Stimulated activated CD4-positive, alpha-beta T cell treated with anti-CD3 and anti-CD28 coated beads, Interleukin-1b, Interleukin-23, amount 100 ng/mL, for 48 hours (primary cell): ENCODE measurements at places on chromosomes 5 and 9.

DNA sequence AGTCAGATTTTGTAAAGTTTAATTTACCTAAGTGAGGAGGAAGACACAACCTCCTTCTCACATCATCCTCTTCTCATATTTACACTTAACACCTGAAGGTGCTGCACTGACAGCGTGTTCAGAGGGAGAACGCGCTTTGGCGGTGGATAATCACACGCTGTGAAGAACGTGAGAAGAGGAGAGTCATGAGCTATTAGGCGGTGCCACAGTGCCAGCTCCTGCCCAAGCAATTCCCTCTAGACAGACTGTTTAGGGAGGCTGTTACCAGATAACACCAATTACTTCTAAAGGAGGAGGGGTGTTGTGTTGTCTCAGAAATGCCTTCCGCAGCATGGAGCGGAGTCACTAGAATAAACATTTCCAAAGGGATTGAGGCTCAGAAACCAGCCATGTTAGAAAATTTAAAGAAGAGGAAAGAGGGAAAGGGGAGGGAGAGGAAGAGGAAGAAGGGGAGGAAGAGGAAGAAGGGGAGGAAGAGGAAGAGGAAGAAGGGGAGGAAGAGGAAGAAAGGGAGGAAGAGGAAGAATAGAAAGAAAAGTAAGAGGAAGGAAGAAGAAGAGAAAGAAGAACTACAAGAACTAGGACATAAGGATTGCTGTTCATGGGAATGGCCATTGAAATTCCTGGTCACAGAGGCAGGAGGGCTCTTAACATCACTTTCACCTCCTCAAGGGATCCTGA is 37.3 kb upstream of the WWC1 start:
- no peak for DNase-seq

DNA sequence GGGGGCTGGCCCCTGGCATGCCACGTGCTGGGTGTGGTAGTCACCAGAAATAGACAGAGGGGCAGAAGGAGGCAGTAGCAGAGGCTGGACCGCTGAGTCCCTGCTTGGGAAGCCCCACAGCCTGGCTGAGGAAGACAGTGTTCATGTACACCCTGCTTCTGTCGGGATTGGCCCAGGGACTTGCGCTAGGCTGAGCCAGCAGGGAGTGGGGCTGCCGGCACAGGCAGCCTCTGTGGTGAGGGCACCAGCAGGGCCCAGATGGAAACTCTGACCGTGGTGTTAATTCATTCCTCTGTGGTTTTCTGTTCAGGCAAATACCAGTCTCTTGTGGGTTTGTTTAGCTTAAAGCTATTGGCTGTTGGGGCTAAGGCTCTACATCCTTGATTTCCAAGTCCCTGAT is 108.6 kb upstream of the RAD23B start:
- DNase-seq = peak; percentile 12

GRCh38 chr5:149426931-149427330 is 47.8 kb upstream of the IL17B start:
- no peak for DNase-seq

GRCh38 chr5:102713682-102714231 is 41.3 kb upstream of the PAM start:
- no peak for DNase-seq

- DNase-seq = no peak
Observed at GRCh38 chr5:76732405-76733048, 16.6 kb downstream of the F2R start.

- no peak for DNase-seq
Observed at GRCh38 chr9:29701971-29702370, 2128.7 kb upstream of the C9orf72 start.

DNA sequence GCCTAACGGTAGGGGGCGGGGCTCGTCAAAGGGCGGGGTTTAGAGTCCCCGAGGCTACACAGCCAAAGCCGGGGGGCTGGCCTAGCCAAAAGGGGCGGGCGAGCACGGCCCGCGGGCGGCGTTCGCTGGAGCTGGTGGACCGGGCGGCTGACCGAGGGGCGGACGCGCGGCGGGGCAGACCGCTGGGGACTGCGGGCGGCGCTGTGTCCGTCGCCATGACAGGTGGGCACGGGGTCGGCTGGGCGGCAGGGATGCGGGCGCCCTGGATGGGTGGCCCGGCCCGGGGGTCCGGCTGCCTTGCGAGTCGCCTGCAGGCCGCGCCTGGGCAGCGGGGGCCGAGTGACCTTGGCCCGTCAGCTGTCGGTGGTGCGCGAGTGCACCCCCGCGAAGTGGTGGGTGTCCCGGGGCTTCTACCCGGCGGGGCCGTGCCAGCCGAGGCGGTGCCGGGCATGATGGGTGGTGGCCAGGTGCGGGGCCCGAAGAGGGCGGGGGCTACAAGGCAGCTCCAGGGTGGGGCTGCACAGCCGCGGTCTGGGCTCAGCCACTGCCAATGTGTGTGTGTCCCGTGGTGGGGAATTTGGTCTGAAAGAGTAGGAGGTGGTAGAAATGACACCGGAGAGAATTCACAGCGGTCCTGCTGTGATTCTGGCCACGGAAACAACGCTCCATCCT is at the start of gene CARD19:
TSS of gene CARD19 (plus strand) at position 87 of the 672 bp plus-strand sequence. CDS start at position 216, 129 bp downstream.
- DNase-seq = peak; percentile 45

DNA sequence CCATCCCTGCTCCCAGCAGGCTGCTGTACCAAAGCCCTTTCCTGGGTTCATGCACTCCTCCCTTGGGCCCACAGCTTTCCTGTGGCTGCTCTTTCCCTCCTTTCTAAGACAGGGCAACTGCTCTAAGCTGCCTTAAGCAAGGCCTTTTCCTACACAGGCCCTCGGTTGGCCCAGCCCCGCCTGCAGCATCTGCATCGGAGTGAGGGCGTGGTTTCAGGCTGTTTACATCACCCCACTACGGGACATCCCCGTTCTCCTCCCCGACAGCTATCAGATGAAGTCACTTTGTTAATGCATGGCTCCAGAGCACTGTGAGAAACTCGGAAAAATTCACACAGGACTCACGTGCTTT is 3.4 kb downstream of the DPH7 start:
- DNase-seq = no peak

DNA sequence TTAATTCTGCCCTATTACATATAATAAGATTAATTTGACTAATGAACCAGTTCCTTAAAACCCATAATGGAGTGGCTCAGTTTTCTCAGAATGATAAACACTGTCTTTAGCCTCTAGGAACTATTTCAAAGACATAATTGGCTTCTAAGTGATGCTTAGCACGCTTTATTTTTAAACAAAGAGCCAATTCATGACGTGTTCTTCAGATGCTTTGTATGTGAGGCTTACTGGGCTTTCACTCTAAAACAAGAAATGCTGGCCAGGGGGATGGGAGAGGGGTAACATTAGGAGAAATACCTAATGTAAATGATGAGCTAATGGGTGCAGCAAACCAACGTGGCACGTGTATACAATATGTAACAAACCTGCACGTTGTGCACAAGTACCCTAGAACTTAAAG is 7.6 kb upstream of the SFXN1 start:
- no peak for DNase-seq

- DNase-seq = peak; percentile 68
Observed at GRCh38 chr9:128341435-128341849, 1.1 kb downstream of the SLC27A4 start.

GRCh38 chr9:136786451-136786850 is 4.7 kb upstream of the TMEM141 start:
- no peak for DNase-seq

GRCh38 chr5:101102506-101102905 is 199.4 kb upstream of the ST8SIA4 start:
- DNase-seq = no peak

GRCh38 chr9:2620919-2621721 is 467 bp upstream of the VLDLR start:
- peak; percentile 82 for DNase-seq

DNA sequence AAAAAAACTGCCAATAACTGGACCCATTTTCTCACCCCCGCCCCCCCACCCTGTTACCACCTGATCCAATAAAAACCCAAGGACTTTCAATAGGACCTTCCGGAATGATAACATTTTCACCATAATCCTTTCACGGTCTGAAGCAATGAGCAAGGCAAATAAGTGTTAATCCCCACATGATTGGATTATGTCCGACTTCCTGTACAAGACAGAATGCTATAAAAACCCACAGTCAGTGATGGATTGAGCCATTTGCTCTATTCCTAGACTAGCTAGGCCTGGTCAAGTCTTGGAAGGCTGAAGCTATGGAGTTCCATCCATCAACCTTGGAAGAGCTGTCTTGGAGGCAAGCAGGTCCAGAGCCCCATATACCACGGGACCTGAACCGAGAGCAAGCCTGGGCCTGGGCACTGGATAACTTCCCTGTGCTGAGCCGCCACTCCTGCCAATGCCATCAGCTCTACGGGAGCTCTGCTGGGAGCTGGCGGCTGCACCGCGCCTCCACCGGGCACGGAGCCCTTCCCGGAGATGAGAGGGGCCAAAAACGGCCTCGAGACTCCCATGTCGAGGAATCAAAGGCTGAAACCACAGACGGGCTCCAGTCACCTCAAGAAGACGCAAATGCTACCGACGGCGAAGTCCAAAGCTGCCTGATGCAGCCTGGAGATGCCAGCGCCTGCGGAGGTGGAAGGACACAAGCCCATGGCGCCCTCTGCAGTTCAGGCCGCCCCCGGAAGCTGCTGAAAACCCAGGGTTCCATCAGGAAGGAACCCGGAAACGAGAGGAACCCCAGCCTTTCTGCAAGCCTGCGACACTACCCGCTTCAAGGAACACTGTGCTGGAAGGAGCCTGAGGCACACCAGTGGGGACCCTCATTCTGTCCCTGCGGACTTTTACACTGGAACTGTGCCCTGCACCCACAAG is 69.2 kb downstream of the ANXA2R start:
- peak; percentile 15 for DNase-seq

- DNase-seq = no peak
Observed at GRCh38 chr9:2461892-2462291, 159.7 kb upstream of the VLDLR start.

DNA sequence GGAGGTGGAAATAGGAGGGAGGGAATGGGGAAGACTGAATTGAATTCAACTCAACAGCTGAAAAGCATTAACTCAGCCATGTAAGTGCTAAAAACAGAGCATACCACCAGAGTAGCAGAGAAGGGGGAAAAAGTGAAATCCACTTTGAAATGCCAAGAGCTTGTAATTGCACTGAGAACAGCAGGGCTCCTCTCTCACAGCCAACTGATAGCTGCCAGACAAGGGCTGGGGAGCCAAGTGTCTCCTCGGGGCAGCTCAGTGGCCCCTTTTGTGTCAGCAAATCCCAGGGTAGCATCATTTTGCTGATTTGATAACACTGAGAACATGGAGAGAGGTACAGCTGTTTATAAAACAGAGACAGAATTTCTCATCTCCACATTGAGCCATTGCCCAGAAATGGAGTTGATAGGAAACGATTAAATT is 182.5 kb downstream of the FRMD3 start:
- no peak for DNase-seq
